NCI-H2171 (cell line): ENCODE measurements at places on chromosomes 1 and 21.

GRCh38 chr1:23624440-23624839 is 65.1 kb upstream of the ID3 start:
- no peak for DNase-seq

- DNase-seq, result no peak
Measured at GRCh38 chr1:66563094-66563800, 29.3 kb downstream of the SGIP1 start.

- no peak for DNase-seq
Measured at GRCh38 chr1:43207229-43207853, 35.2 kb downstream of the CFAP57 start.

GRCh38 chr1:115493834-115494233 is 147.9 kb upstream of the VANGL1 start:
- no peak for DNase-seq

- no peak for DNase-seq
Measured at GRCh38 chr1:109649491-109649914, 6.4 kb upstream of the GSTM4 start.

DNA sequence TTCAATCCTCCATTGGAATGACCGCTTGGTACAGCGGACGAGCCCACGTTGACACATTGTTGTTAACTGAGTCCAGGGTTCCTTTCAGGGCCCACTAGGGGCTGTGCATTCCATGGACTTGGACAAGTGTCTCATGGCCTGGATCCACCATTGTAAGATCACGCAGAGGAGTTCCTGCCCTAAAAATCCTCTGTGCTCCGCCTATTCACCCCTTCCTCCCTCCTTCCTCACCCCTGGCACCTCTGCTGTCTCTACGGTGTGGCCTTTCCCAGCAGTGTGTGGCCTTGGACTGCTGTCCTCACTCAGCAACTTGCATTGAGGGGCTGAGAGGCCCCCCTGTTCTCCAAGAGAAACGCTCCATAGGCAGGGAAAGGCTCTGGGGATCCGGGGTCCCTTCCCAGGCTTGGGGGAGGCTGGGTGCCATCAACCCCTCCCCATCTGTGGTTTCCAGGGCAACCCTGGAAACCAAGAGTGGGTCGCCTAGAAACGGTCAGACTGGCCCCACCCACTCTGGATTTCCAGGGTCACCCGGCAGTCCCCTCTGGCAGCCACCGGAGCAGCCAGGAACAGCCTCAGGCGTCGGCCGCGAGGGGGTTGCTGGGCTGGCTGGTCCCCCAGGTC is 50.9 kb downstream of the MEGF6 start:
- no peak for DNase-seq

DNA sequence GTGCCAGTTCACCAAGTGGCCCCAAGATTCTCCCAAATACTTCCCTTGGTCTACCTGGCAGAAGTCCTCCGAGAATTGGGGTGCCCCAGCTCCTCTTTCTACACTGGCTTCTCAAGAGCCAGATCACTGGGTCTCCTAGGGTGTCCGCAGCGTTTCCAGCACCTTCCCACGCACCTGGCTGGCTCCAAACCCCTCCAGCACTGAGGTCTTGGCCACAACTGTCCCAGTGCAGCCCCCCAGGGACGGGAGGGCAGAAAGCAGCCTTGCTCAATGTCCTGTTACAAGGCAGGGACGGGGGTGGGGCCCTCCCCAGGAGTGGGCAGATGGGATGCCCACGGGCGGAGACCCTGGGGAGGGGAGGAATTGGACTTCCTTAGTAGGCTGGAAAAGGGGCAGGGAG is 1.1 kb downstream of the ECE1 start:
- DNase-seq, result no peak

DNA sequence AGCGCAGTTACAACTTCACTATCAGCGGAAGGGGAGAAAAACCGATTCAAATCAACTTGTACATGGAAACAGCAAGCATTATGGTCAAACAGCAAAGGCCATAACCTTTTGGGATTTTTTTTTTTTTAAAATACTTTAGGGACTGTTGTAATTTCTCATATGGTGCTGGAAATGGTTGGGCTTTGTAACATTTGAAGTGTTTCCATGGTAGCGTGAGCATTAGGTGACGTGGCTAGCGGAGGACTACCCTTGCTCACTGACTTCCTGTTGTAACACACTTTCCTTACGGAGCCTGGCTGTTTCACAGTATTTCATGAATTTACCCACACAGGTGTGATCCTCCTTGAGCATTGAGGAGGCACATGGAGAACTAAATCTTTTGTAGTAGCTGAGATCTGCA is 269.5 kb downstream of the TM2D1 start:
- no peak for DNase-seq

- DNase-seq, result no peak
Measured at GRCh38 chr1:155253797-155254196, 1.5 kb downstream of the ENTREP3 start.

GRCh38 chr1:145878724-145879123 is 6.9 kb downstream of the ANKRD35 start:
- no peak for DNase-seq

GRCh38 chr1:18396247-18396980 is 84.3 kb upstream of the KLHDC7A start:
- DNase-seq, result no peak

DNA sequence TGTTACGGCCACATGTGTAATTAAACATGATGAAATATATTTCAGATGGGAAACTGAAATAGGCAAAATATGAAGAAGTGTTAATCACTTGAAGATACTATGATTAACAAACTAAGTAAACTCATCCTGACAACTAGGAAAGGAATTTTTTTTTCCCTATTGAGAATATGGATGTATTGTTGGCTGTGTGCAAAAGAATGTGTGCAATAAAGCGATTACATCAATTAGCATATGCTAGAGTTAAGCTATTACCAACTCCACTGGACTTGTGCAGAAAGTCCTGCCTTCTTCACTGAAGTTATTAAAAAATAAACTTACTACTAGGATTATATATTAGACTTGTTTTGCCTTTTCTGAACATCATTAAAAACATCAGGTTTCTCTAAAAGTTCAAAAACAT is 143.2 kb upstream of the DMRTA2 start:
- no peak for DNase-seq

DNA sequence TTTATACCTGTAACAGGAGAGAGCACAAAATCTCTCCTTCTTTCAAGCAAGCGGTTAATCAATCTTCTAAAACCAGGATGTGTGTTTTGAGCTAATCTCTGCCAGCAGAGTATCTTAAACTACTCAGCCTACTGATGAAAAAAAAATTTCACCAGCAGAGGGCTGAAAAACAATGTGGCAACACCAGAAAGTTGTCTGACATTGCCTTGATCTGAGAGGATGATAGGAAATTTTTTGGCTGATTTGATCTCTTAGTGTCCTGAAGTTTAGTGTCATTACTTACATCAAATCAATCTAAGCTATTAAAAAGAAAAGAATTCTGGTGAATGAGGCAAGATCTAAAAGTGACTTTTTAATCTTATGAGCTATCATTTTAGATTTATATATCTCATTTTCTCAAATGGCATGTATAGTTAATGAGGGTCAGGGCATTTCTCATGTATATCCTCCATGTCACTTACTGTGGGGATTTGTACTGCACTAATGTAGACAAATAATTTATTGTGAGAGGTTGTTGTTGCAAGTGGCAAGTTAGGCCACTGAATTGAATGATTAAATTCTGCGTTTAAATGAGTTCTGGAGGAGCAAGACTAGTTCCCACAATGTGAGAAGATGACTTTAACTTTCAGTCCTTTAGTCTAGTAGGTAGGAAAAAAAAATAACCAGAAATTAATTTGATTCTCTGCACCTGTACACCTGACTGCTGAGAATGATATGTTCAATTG is 10.9 kb downstream of the ADAMTS1 start:
- no peak for DNase-seq

DNA sequence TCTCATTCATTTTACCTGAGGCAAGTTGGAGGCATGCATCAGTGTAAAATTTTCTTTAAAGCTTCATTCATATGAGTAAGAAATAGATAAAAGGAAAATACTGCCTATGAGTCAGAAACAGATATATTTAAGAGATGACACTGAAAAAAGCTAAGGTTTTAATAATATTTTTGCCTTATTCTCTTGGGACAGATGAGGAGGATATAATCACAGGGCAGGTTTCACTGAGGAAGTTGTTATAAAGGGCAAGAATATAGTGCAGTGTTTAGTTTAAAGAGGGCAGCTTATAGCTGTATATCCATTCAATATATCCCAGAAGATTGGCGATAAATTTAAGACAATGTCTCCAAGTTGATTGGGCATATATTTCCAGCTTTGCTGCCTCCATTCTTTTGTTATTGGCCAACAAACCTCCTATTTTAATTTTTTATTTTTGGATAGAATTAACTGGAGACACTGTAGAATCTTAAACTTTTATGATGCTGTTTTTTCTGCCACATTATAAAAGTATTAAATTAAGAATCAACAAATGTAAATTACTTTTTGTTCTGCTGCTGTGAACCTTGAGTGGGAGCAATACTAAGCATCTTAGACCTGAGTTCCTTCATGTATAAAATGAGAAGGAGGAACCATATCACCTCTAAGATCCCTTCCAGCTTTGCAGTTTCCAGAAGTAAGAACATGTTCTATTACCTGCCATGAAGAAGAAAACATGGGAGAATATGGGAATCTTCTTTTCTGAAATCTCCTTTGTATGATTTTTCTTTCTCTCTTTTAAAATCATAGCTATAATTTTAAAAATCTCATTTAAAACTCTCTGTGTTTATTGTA is 171.6 kb downstream of the S1PR1 start:
- DNase-seq, result no peak

DNA sequence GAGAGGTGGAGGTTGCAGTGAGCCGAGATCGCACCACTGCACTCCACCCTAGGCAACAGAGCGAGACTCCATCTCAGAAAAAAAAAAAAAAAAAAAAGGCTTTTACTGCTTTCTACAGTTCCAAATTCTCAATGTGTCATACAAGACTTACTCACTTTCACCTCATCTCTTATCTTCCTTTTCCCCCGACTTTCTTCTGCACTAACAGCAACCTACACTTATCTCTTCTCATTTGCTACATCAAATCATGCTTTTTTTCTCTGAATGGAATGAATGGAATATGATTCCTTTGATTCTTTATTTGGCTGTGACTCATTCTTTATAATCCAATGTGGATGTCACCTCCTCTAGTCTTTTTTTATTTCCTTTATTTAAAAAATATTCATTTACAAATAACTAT is 168.4 kb upstream of the DMRTA2 start:
- no peak for DNase-seq

GRCh38 chr1:6445062-6445763 is 20.6 kb downstream of the ESPN start:
- DNase-seq, result no peak

- no peak for DNase-seq
Measured at GRCh38 chr1:99599678-99600175, 46.2 kb upstream of the PALMD start.

DNA sequence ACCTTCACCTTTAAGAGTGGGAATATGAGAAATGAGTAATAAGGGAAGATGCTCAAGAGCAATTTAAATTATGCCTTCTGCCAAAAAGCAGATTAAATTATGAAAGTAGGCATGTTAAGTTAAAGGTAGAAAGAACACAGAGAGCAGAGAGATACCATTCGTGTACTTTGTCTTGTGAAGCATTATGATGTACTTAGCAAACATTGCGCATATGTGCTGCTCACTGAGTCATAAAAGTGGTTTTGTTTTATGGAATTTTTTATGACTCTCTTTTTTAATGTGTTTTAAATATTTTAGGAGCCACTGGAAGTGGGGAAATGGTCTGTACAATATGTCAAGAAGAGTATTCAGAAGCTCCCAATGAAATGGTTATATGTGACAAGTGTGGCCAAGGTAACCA is 35.3 kb downstream of the MTF2 start:
- DNase-seq, result no peak

GRCh38 chr1:153616917-153617311 is 789 bp upstream of the S100A14 start:
- no peak for DNase-seq

DNA sequence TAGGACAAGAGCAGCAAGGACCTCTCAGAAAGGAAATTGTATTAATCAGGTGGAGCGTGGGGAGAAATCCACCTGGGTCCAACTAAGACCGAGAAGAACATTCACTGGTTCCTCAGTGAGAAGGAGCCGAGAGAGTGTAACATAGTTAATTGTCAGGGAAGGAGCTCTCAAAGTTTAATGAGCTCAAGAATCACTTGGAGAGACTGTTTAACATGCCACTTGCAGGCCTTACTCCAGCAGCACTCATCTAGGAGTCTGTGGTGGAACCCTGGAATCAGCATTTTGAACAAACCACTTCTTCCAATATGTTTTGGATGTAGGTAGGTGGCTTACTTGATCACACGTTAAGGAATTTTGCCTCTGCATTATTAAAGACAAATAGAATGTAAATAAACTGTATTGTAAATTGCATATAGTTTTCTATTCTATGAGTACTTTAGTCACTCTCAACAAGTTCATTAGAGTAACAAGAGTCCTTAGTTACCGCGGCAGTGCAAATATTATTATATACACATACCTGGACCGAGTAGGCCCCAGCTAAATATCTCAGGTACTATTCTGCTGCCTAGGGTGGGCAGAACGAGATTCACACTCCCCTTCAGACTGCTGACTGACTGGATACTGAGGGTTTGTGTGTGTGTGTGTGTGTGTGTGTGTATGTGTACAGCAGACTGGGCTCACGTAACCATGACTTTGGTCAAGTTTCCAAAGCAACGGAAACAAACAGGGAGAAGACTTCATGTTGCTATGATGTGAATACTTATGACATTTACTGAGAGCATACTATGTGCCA is 203.2 kb upstream of the USP24 start:
- DNase-seq, result no peak

DNA sequence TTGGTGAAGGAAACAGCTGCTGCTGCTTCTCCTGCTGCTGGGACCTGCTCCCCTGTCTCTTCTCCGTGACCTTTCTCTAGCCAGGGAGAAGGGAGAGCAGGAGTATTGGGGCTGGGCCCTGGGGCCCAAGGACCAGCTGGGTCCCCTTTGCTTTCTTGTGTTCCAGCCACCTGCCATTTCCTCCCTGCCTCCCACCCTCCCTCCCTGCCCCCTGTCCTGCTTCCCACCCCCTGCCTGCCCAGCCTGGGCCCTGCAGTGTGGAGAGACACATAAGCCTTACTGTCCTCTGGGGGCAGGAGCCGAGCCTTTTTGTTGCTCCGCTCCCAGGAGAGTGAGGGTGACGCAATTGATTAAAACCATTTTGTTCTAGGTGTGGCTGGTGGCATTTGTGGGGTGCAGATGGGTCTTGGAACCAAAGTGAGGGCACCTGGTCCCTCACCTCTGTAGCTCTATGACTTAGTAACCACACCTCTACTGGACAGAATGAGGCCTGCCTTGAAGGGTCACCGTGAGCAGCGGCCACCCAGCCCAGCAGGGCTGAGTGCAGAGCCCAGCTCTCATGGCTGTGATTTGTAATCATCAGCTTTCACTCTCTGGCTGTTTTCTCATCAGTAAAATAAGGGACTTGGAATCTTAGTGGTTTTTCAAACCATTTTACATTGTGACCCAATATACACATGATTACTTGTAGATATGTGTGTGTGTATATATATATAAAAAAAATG is 13.9 kb upstream of the TMEM222 start:
- peak; percentile 41 for DNase-seq

DNA sequence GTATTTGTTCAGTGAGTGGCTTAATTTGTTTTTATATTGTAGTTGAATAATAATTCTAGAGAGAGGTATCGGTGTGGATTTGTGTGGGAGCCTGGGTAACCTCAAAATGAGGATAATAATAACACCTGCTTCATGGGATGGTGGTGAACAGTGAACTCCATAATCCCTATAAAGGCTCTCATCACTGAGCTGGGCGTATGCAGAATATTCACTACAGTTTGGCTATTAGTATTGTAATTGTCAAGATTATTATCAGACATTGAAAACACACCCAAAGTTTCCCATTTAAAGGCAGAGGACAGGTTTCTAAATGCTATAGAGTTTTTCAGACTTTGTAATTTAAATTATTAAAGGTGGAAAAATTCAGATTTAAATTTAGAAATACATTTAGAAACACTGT is 7.0 kb upstream of the LAMC2 start:
- DNase-seq, result no peak
